ENCODE measurements at places on chromosomes 2 and 18.
A peak's percentile ranks its signal among the peaks of the same experiment; 100 is the strongest.

DNA sequence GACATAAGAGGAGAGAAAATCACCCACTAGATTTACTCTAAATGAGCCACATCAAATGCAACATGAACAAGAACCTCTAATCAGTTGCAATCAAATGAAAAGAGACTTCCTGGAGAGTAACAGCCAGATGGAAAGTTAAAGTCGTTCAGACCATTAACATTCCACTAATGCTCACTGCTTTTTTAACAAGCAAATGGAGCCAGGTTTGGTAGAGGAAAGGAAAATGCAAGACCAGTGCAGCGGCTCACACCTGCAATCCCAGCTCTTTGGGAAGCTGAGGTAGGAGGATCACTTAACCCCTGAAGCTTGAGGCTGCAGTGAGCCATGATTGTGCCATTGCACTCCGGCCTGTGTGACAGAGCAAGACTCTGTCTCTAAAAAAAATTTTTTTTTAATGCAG is 48.5 kb downstream of the CACNB4 start:
- no peak for DNase-seq

DNA sequence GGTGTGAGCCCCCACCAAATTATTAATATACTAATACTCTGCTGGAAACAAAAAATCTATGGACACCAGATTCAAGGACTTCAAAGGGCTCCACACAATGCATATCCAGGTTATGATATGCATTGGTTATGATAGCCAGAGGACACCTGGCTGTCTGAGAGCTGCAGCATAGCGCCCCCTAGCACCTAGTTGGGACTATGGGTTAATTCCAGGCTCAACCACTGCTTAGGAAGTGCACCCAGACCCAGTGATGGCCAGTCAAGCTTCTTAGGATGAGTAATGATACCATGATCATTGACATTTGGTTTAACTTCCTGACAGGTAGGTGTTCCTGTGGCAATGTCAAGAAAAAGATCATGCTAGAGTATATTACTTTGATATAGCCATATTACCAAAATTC is 3.8 kb upstream of the FRZB start:
- no peak for DNase-seq

- no peak for DNase-seq
These were observed 35.8 kb downstream of the CNGA3 start for GRCh38 chr2:98382086-98382485.

- peak; percentile 49 for DNase-seq
These were observed 568 bp downstream of the TMEM131 start for GRCh38 chr2:97995026-97995733.

- no peak for DNase-seq
These were observed 89.2 kb upstream of the MSH2 start for GRCh38 chr2:47313728-47314127.

DNA sequence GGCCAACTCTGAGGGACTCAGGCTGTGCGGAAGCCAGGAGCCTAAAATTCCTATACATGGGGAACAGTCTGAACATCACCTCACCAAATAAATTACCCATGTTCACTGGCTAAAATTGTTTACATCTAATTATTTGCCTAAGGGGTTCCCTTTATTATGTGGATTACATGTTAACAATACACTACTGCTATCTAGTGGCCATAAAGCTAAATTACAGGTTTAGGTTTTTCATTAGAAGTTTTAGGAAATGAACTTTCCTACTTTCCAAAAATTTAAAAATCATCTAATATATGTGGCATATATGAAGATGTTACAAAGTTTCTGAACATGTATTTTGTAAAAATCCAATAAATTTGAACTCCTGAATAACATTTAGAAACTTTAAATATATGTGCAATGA is 40.3 kb downstream of the PLA2R1 start:
- no peak for DNase-seq

- DNase-seq = peak; percentile 79
These were observed 25.0 kb downstream of the CEP68 start for GRCh38 chr2:65081232-65081685.

DNA sequence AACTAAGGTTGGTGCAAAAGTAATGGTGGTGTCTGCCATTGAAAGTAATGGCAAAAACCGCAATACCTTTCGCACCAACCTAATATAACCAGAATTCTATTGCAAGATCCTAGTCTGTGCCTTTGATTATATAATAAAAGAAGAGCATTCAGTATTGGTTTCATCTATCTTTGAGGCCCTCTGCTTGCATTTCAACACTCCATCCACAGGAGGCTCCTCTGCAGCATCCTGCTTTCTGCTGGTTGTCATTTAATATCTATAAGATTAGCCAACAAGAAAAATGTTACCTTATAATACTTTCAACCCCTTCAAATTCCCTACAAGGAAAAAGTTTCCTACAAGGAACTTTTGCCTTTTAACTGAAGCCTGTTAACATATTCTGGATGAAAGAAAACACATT is 139.2 kb downstream of the CDCA7 start:
- no peak for DNase-seq

DNA sequence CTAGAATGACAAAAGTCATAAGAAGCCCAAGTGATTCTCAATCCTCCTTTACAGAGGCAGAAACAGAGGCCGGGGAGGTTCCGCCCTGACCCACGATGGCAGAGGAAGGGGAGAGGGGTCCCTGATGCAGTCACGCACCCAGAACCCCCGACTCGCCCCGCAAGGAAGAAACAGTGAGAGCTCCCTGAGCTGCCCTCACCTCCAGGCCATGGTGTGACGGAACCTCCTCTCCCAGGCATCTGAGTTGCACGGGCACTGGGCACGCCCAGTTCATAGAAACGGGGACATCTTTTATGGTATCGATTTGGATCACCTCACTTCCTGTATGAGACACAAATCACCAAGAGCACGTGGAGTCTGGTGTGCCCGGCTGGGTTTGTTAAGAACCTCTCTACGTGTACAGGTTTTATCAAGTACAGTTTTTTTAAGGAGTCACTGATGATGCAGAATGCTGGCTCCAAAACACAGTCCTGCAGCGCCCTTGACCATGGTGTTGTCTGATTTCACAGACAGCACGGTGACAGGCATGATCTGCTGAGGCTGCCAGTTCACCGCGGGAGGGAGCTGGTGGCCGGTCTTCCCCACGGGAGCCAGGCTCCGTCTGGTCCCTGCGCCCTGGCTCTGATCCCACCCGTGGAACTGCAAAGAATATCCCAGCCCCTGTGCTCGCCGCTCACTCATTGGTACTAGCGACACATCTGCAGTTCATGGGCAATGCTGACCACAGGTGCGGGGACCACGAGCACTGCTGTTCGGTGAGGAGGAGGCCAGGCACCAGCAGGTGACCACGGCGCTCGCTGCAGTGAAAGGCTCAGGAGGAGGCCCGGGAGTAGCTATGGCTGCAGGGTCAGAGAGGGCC is 35.6 kb downstream of the PXDN start:
- no peak for DNase-seq

- no peak for DNase-seq
These were observed 296.9 kb upstream of the RND3 start for GRCh38 chr2:150784389-150784788.

DNA sequence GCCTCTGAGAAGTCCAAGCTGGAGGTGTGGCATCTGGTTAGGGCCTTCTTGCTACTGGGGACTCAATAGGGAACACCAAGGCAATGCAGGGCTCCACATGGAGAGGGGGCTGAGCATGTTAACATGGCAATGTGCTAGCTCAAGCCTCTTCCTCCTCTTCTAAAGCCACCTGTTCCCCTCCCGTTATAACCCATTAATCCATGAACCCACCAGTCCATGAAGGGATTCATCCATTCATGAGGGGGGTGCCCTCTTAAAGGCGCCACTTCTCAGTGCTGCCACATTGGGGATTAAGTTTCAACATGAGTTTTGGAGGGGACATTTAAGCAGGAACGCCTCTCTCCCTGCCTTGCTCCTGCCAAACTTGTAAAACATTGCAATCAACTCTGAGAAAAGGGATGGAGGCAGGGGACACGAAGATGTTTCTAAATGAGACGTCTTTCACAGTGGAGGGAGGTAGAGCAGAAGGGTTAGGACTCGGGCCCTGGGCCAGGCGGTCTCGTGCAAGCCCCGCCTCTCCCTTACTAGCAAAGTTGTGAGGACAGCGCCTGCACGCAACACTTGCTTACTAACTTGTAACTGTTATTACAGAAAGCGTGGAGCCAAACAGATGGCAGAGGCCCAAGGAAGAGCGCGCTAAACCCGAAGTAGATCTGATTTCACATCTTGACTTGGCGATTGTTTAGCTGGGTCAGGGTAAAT is 118.2 kb upstream of the ZNF516 start:
- DNase-seq = no peak

Data from suppressor macrophage (primary cell).